ENCODE measurements at places on chromosomes 4 and X.

DNA sequence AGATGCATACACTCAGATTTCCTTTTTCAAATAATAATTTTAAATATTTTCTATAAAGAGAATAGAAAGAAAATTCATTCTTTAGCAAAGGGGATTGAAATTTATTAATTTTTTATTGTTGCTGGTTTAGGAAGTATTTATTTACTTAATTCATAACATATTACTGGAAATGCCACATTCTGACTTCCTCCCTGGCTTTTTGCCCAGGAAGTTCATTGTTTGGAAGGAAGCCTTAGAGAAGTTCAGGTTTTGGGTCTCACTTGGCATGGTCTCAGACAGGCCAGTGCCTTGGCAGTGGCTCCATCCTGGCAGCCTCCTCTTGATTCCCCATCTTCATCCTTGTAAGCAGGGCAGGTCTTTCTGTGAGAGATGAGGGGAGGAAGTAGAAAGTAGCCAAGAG lies 50.5 kb downstream of the IL15 start:
- peak; percentile 80 for DNase-seq

- no peak for DNase-seq
Observed at GRCh38 chr4:183830438-183830985, 74.6 kb upstream of the STOX2 start.

GRCh38 chr4:21290562-21290961 lies 590.3 kb downstream of the PACRGL start:
- DNase-seq, result no peak

GRCh38 chr4:99622341-99622740 lies 35.3 kb downstream of the C4orf54 start:
- DNase-seq, result no peak

DNA sequence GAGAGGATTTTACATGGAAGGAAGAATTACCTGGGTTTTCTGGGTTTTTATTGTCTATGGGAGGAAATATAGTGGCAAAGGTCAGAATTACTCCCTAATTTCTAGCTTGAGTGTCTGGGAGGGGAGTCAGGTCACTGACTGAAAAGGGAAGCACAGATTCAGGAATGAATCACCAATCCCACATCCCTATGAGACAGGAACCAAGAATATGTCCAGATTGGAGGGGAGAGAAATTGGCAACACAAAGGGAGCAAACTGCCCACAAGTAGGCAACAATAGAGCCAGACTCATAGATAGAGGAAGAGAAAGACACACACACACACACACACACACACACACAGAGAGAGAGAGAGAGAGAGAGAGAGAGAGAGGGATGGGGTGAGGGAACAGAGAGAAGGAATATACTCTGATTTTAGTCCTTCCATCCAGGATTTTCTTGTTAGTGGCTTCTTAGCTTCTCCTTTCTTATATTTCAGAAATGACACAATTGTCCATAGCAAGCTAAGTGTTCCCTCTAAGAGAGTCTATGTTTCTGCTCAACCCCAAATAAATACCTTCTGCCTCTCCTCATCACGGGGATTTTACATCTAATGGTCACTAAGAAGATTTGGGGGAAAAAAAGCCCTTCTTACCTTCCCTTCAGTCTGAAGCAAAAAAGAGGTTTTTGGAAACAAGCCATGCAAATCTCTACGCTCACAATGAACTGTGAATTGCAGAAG lies 12.0 kb downstream of the P2RY10 start:
- DNase-seq, result no peak

DNA sequence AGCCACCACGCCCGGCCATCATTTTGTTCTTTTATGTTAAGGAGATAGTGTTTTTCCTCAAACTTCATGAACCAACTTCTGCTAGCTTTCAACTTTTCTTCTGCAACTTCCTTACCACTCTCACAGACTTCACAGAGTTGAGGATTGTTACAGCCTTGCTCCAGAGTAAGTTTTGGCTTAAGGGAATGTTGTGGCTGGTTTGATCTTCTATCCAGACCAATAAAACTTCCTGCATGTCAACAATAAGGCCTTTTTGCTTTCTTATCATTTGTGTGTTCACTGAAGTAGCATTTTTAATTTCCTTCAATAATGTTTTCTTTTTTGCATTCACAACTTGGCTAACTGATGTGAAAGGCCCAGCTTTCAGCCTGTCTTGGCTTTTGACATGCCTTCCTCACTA lies 12.7 kb upstream of the TET2 start:
- DNase-seq, result no peak

DNA sequence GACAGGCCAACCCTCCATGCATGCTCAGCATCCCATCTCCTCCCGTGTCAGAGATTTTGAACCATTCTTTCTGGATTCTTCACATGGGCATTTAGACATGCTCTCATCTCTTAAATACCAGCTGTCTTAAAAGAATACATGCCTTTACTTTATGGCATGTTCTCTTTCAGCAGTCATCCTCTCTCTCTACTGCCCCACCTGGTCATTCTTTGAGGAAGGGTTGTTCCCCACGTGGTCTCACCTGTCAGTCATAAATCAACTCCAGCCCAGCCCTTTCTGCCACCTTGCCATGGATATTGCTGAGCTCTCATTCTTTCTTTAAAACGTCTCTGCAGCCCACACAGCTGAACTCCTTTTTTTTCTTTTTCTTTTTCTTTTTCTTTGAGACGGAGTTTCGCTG lies 111.3 kb downstream of the ARHGAP10 start:
- DNase-seq, result peak; percentile 66

- peak; percentile 4 for DNase-seq
Observed at GRCh38 chr4:930827-931193, 1.3 kb downstream of the GAK start.

- peak; percentile 97 for DNase-seq
Observed at GRCh38 chrX:44675362-44676024, 132.8 kb upstream of the FUNDC1 start.

DNA sequence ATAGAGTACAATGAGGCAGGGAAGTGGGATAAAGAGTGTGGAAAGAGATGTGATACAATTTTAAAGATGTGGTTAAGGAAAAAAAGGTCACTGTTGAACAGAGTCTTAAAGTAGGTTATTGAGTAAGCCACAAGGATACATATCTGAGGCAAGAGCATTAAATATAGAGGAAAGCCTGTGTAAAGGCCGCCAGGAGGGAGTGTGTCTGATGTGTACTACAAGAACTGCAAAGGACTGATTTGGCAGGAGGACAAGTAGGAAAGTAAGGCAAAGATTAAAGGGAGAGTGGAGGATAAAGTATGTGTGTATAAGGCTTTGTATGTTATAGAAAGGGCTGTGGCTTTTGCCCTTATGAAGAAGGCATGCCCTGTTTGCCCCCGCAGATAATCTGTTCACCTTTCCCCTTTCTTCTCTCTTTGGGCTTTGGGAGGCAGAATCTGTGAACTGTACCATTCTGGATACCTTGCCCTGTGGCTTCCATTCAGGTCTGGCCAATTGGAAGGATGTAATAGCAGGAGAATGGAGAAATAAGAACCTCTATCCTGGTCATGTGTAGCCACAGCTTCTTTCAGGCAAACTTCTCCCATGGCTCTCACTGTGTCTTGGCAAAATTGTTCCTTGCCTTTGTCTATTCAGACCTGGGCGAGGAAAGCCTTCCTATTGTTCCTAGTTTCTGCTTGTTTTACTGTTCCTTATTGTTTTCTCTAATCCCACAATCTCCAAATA lies 68.9 kb upstream of the FAM47B start:
- DNase-seq, result no peak

DNA sequence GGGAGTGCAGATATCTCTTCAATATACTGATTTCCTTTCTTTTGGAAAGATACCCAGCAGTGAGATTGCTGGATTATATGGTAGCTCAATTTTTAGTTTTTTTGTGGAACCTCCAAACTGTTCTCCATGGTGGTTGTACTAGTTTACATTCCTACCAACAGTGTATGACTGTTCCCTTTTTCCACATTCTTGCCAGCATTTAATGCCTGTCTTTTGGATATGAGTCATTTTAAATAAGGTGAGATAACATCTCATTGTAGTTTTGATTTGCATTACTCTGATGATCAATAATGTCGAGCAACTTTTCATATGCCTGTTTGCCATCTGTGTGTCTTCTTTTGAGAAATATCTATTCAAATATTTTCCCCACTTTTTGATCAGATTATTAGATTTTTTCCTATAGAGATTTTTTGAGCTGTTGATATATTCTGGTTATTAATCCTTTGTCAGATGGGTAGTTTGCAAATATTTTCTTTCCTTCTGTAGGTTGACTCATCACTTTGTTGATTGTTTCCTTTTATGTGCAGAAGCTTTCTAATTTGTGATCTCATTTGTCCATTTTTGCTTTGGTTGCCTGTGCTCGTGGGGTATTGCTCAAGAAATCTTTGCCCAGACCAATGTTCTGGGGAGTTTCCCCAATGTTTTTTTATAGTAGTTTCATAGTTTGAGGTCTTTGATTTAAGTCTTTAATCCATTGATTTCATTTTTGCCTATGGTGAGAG lies 552.7 kb downstream of the ZNF674 start:
- DNase-seq, result no peak

GRCh38 chr4:25089051-25089763 lies 58.5 kb upstream of the LGI2 start:
- DNase-seq, result no peak

- no peak for DNase-seq
Observed at GRCh38 chrX:75784680-75785491, at the start of gene MAGEE2. Gene MAGEE2 (minus strand): TSS chrX:75785254. CDS start chrX:75785051, 203 bp downstream.

- DNase-seq, result no peak
Observed at GRCh38 chr4:79626611-79627010, 218.6 kb upstream of the GK2 start.

- DNase-seq, result no peak
Observed at GRCh38 chr4:7744142-7744804, 195.4 kb downstream of the AFAP1 start.

GRCh38 chrX:73262991-73263390 lies 48.3 kb upstream of the NAP1L2 start:
- DNase-seq, result peak; percentile 31

DNA sequence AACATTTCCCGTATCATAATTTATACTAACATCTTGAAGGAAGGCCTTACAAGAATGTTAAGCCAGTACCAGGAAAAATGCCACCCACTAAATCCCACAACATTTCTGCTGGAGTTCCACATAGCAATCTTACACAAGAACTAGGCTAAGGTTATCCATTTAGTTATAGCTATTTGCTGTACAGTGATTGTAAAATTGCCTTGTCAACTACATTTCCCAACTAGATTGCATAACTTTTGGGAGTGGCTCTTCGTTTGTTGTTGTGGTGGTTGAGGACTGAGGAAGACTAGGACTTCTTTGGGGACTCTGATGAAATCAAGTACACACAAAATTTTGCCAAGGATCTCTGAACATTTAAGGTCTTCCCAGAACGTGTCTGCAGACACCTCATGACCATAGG lies 8.0 kb downstream of the IBSP start:
- DNase-seq, result peak; percentile 74

DNA sequence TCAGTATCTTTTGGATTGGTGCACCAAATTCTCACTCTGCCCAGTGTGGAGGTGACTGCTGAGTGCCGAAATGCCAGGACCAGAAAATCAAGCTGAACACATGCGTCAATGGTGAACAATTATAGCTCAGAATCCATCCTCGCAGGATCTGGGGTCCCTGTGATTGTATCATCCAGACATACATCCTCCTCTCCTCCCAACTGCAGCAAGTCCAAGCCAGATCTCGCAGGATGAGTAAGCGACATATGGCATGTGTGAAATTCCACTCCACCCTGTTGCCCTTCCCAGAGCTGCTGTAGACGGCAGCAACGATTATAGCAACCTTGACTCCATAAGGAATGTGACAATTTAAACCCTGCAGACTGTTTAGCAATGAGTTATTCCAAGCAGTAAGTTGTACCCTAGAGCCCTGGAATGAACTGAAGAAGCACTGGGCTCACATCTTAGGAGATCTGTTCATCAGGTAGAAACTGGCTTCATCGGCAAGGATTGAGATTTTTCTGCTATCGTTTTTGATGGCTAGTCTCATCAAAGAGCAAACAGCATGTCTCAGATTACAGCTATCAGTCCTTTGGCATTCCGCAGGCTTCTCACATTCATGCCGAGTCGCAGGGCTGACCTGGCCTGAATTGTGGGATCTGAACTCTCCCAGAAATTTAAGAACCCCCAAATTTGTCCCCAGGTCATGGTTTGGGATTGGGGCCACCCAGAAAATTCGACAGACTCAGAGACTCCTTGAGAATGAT lies 35.5 kb upstream of the SORBS2 start:
- DNase-seq, result peak; percentile 65

DNA sequence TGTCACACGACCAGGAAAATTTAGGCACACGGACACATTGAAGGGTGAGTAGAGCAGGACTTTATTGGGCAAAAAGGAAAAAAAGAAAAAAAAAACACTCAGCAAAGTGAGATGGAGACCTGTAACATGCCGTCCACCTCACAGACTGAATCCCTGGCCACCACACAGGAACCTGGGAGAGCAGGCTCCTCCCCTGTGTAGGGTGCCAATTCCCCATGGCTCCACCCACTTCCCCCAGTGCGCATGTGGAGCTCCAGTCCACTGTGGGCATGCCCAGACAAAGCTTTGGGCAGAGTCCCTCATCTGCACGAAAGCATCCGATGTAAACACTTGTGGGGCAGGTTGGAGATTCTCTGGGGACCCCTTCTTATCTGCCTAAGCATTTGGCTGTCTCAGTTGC lies 23.6 kb upstream of the CBR4 start:
- DNase-seq, result peak; percentile 77

GRCh38 chrX:131801066-131801465 lies 222.0 kb upstream of the STK26 start:
- DNase-seq, result no peak

DNA sequence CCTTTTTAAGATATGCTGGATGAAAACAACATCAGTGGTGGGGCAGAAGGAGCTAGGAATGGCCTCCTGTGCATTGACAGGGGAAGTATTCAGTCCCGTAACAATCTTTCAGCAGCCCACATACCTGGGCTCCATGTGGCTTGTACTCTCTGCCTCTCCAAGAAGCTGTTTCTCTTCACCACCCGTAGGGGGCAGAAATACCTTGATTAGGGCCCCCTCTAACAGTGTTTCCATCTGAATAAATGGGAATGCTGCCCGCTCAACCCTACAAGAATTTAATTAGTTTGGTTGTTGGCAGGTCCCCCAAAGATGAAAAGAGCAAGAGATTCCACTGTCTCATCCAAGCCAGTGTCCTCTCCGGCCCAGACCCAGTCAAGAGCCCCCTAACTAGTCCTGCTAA lies 155.2 kb downstream of the SMIM20 start:
- peak; percentile 59 for DNase-seq

- no peak for DNase-seq
Observed at GRCh38 chr4:120850018-120850599, 72.4 kb downstream of the PRDM5 start.

DNA sequence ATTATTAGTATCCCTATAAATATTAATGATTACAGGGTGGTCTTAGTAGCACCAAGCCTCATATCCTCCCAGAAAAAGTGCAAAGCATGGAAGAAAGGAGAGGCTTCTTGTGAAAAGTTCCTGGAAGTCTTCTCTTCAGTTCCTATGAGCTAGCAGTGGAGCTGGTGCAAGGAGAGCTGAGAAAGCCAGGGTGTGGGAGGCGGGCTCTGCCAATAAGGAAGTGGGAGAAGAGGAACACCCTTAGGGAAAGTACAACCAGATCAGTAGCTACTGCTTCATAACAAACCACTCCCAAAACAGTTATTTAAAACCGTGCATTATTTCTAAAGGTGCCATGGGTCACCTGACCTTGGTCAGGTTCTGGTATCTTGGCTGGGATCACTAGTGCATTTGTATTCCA lies 72.4 kb downstream of the MAP9 start:
- peak; percentile 43 for DNase-seq
